ENCODE measurements at places on chromosomes 2 and 18.

DNA sequence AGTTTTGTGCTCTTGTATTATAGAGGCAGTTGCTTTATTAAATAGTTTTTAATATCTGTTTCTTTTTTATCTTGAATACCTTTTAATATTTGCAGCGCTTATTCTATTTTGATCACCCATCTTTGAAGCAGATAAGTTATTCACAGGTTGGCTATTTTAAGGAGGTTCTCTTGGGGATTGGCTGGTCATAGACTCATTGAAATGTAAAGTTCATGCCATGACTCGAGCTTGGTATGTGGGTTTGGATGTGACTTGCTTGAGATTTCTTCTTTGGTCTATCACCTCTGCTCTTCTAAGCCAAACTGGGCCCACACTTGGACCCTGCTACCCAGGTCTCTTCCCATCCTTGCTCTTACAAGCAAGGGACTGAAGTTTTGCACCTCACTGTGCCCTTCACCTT lies 33.6 kb downstream of the FARP2 start:
- no peak for DNase-seq

- DNase-seq, result no peak
These were observed 170.0 kb upstream of the ARL4C start for GRCh38 chr2:234666911-234667310.

DNA sequence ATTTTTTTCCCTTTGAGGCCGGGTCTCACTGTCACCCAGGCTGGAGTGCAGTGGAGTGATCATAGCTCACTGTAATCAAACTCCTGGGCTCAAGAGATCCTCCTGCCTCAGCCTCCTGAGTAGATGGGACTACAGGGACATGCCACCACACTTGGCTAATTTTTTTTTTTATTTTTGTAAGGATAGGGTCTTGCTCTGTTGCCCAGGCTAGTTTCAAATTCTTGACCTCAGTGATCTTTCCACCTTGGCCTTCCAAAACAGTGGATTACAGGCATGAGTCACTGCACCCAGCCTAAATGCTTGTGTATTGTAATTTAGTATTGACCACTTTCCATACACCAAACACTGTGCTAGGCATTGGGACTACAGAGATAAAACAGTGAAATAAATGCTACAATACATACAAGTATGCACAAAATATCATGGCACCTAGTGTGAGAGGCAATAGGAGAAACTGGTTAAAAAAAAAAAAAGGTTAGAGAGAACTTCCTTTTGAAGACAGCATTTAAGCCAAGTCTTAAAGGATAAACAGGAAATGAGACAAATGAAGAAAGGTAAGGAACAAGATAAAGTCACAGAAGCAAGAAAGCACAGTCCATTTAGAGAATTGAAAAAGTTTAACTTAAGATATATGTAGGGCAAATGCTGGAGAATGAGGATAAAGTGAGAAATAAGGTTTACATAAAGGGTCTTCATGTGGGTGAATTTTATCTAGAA lies 113.4 kb downstream of the GORASP2 start:
- no peak for DNase-seq

GRCh38 chr2:107340955-107341354 lies 455.0 kb upstream of the ST6GAL2 start:
- no peak for DNase-seq

GRCh38 chr2:160695402-160696086 lies 201.9 kb upstream of the RBMS1 start:
- no peak for DNase-seq

- no peak for DNase-seq
These were observed 107.4 kb upstream of the ID2 start for GRCh38 chr2:8574196-8575037.

- no peak for DNase-seq
These were observed 562.6 kb downstream of the ZEB2 start for GRCh38 chr2:143957321-143957720.

GRCh38 chr2:28340312-28341202 lies 52.1 kb upstream of the FOSL2 start:
- DNase-seq, result no peak

GRCh38 chr18:79624356-79625170 lies 55.0 kb upstream of the CTDP1 start:
- DNase-seq, result no peak

DNA sequence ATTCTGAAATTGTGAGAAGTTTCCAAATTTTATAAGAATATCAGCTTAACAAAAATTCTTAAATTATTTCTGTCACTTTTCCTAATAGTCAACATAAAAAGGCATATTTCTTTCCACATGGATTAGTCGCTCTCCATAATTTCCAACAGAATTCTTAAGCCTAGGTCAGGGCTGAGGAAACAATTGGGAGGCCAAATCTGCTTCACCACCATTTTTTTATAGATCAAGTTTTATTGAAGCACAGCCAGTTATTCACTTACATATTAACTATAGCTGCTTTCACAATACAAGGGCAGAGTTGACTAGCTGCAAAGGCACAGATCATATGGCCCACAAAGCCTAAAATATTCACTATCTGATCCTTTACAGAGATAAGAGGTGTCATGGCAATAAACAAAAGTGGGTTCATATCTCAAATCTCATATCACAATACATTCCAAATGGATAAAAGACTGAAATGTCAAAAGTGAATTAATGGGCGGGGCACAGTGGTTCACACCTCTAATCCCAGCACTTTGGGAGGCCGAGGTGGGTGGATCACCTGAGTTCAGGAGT lies 18.7 kb downstream of the MEMO1 start:
- no peak for DNase-seq

- DNase-seq, result no peak
These were observed 15.8 kb downstream of the C18orf63 start for GRCh38 chr18:74331404-74331803.

DNA sequence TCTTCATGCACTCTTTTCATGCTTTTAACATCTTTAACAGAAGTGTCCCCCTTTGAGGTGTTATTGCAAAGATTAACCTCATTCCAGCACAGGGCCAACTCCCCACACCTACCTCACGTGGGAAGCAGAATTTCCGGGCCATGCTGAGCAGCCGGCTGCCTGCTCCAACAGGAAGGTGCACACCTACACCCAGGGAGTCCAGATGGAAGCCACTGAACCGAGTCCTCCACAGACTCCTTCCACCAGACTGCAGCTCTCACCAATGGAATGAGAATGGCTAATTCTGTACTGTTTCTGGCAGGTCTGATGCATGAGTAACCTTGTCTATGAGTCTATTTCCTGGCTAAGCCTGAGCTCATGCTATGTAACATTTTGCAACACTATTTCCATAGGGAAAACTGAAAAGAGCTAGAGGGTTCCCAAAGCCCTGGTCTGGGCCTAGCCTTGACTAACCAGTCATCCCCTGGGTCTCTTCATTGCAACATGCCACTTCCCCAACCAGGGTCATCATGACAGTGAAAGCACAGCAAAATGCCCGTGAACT lies 11.0 kb downstream of the ERFE start:
- DNase-seq, result no peak

DNA sequence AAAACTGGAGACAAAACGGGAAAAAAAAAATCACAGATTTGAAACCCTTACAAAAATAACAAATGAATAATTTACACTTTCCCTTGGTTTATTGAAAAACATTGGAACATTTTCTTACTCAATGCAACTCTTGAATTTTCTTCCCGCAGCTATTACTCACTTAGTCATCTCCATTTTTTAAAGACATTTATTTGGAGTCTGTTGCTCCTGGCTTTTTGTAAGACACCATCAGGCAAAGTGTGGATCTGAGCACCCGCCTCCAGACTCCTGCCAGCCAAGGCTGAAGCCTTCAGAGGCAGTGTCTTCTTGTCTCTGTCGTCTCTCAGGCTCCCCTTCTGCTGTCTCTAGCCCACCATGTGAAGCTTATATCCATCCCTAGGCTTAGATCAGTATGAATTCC lies 46.2 kb downstream of the TRIB2 start:
- DNase-seq, result no peak

DNA sequence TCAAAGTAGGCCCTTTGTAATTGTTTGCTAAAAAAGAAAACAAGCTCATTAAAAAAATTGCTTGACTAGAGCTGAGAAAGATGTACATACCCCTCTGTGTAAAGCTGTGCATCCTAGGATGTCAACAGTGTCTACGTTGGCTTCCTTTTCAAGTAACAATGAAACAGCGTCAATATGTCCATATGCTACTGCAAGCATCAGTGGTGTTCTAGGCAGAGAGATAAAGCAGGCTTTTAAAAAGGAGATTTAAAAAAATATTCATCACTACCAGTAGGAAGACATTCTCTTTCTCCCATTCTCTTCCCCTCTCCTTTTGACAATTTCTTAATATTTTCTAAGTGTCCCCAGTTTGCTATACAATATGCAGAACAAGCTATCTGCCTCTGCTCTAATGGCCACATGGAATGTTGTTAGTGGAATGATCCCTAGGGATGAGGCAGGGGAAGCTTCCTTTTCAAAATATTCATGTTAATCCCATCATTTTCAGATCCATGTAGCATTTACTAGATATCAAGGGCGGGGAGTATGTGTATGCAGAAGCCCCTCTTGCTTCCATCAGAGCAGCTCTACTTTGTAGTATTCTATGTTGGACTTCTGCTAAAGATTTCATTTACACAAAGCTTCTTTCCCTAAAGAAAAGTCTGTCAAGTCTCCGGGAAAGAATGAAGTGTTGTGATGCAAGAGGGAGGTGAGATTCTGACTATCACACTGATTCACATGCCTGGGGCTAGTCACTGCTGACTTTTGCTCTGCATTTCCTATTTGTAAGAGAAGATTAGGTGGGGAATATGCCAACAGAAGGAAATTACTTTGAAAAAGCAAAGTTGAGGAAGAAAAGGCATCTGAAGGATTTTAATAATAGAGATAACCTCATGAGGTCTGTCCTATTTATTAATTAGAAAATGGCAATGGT lies 81.5 kb upstream of the PGAP1 start:
- DNase-seq, result no peak

DNA sequence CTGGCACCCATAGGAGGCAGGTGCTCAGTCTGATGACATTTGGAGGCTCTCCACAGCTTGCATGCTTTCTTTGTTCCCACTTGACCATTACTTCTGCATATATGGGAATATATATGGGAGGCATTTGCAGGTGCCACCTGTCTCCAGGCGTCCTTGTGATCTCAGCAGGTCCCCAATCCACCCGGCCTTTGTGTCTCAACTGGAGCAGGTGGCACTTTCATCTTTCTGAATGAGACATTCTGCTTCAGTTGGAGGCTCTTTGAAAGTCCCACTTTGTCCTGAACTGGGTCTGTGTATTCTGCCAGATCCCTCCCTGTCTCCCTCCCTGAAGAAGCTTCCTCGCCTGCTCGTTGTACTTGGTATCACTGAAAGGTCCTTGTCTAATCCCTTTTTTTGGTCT lies 318.1 kb upstream of the EPAS1 start:
- DNase-seq, result no peak

GRCh38 chr2:41495050-41495449 lies 552.8 kb upstream of the PKDCC start:
- no peak for DNase-seq

DNA sequence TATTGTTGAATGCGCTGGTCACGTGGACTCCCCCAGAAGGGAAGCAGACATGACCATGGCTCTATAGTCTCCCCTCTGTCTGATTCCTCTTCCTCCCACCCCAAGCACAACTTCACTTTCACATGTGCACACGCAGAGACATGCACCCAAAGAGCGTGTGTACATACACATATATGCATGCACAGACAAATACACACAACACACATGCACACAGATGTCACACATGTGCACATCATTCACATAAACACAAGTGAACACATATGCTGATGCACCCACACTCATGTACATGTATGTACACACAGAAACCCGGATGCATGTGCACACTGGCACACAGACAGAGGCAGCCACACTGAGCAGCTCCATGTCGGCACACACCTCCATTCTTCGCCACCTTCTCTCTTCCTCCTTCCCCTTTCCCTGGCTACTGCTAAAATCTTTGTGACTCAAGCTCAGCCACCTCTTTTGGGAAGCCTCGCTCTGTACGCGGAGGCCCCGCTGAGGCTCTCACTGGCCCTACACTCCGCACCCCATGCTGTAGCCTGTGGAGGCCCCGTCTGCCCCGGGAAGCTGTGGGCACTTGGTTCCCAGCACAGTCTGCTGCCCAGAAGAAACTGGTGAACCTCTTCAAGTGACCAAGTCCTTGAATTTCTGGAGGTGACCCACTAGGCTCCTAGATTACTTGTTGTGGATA lies 101.6 kb upstream of the TEX51 start:
- no peak for DNase-seq

DNA sequence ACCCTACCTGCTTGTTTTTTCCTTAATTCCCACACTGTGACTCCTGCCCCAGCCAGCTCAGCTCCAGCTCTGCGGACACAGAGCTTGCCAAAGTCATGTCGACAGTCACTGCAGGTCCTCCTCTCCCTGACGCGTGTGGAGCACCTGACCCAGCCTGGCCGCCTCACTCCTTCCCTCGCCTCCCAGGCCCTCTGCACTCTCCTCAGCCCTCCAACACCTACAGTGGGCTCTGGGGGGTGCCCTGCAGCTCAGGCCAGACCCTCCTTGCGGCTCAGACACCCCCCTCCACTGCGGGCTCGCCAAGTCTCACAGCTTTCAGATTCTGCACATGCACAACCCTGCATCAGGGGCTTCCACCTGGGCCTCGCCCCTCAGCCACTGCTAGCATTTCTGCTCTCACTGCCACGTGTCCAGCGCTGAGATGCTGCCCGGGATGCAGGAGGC lies 68.3 kb downstream of the NDUFA10 start:
- DNase-seq, result no peak

- peak; percentile 81 for DNase-seq
These were observed 2.9 kb upstream of the CASP8 start for GRCh38 chr2:201257381-201257955.

- no peak for DNase-seq
These were observed 14.4 kb downstream of the IWS1 start for GRCh38 chr2:127511917-127512316.

DNA sequence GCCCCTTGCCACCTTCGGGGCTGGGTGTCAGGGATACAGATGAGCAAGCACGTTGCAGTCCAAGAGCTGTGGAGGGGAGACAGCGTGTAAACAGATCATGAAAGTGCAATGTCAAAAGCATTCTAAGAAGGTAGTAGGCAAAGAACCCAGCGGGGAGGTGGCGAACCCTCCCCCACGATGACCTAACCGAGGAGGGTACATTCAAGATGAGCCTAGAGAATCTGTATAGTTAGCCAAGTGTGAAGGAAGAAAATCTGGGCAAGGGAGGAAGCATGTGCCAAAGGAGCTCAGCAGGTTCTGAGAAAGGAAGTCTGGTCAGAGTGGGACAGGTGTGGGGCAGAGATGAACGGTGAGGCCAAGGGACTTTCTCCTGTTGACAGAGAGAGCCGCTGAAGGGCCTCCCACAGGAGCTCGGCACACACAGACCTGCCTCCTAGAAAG lies 106.9 kb downstream of the SP3 start:
- DNase-seq, result no peak

GRCh38 chr2:38602136-38602731 lies 494 bp downstream of the HNRNPLL start:
- peak; percentile 38 for DNase-seq

GRCh38 chr2:123913143-123913735 lies 111.8 kb upstream of the CNTNAP5 start:
- no peak for DNase-seq
